ENCODE measurements at places on chromosomes 6 and 20.

- DNase-seq, result no peak
Observed at GRCh38 chr20:57391439-57392301, 474 bp downstream of the RBM38 start.

DNA sequence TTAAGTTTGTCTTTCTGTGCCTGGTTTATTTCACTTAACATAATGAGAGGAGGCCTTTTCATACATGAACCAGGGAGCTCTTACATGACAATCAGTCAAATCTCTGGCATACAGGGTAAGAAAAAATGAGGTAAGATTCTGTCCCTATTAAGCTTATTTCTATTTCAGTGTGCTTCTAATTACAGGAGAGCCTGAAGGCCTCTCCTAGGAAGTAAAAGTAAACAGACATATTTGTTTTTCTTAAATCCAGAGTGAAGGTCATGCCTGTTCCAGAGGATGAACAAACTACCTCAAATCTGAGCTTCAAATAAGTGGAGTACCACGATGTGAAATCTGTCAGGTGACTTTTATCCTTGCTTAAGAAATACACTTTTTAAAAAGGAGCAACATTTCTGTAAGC is 72.6 kb downstream of the POPDC3 start:
- DNase-seq, result no peak

- DNase-seq, result no peak
Observed at GRCh38 chr6:753486-753885, 60.5 kb upstream of the EXOC2 start.

GRCh38 chr6:16403831-16404230 is 165.4 kb downstream of the GMPR start:
- no peak for DNase-seq

- DNase-seq, result no peak
Observed at GRCh38 chr6:24139080-24139479, 13.1 kb downstream of the NRSN1 start.

DNA sequence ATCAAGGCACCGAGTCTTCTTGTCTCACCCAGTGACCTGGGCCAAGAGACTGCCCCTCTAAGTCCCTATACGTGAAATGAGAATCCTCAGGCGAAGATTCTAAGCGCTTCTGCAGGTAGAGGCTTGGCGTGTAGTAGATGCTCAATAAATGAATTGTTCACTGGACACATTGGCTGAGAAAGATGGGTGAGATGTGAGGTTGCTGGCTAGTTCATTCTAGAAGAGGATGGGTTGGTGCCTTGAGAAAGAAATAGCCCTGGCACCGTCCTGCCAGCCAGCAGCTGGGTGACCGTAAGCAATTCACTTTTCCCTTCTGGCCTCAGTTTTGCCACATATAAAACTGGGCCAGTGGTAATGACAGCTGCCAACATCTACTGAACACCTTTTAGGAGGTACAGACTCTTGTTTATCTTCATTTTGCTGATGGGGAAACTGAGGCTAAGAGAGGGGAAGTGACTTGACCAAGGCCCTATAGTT is 1.4 kb downstream of the SRC start:
- no peak for DNase-seq

DNA sequence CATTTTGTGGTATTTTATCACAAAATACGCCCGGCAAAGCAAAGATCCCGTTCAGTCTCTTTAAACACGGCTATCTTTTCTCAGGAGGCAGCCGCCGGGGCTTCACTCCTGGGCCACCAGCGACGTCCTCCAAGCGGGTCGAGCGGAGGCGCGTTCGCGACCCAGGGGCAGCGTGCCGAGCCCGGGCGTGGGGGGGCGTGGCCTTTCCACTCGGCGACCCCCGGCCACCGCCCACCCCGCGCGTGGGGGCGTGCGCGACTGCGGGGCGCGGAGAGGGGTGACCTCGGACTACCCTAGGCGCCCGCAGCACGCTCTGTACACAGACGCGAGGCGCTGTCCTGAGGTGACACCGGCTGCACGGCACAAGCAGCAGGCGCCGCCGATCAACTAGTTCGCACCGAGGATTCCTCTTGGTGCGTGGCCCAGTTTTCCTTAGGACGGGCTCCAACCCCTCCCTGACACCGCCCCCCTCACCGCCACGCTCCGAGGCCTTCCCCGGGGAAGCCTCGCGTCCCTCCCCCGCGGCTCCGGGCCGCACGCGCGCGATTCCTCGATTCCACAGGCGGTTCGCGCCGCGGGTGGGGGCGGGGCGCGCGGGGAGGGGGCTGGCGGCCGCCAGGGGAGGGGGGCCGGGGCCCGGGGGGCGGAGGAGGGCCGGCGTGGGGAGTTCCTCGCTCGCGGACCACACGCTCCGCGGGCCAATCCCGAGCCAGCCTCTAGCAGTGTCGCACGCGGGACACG is 1.1 kb upstream of the JARID2 start:
- DNase-seq, result peak; percentile 6

- DNase-seq, result no peak
Observed at GRCh38 chr6:11358904-11359830, 126.7 kb upstream of the NEDD9 start.

DNA sequence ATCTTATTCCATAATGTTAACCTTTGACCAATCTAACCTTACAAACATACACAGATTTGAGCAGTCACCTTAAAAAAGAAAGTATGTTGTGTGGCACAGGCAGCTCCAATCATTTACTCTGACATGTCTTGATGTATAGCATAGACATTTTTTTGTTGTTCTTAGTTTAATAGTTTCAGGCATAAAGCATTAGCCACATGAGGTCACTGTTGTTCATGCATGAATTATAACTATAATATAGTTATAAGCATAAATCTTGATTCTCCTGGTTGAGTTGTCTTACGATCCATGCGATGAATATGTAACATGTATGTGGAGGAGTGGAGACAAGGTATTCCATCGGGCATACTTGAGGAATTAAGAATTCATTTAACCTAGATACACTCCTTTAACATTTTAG is 26.1 kb upstream of the NKAIN2 start:
- no peak for DNase-seq

GRCh38 chr6:8059129-8059528 is 5.1 kb downstream of the BLOC1S5 start:
- DNase-seq, result no peak

GRCh38 chr6:26389349-26389894 is 6.5 kb downstream of the BTN2A2 start:
- DNase-seq, result no peak

GRCh38 chr6:35746516-35746915 is 9.7 kb downstream of the ARMC12 start:
- no peak for DNase-seq

- no peak for DNase-seq
Observed at GRCh38 chr6:141830530-141830929, 302.2 kb upstream of the GJE1 start.

DNA sequence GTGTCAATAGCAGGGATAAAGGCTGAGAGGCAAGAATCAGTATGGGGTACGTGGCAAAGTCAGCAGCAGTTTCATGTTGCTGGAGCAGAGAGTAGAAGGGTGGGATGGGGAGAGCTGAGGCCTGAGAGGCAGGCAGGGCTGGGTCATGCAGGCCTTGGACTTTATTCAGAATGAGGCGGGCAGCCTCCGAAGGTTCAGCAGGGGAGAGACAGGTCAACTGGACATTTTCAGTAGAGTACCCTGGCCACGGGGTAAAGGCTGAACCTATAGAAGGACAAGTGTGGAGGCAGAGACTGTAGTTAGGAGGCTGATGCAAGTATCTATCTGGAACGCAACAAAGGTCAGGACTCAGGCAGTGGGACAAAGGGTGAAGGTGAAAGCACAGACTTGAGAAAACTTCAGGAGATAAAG is 13.7 kb downstream of the NOTCH4 start:
- no peak for DNase-seq

GRCh38 chr6:36888654-36889481 is 3.1 kb downstream of the C6orf89 start:
- no peak for DNase-seq

DNA sequence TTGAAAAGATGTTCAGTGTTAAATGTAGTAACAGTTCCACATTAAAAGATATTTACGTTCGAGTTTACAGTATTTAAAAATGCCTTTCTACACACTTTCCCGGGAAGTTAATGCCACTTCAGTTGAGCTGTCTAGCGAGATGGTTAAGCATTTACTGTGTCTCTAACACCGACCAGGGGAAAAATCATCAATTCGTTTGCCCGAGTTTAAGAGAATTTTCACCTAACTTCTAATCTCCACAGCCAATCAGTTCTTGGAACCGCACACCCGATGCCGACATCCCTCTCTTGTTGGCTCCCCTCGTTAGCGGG is 58.2 kb downstream of the FAM217A start:
- no peak for DNase-seq
